ENCODE measurements at places on chromosomes 7 and 10.

DNA sequence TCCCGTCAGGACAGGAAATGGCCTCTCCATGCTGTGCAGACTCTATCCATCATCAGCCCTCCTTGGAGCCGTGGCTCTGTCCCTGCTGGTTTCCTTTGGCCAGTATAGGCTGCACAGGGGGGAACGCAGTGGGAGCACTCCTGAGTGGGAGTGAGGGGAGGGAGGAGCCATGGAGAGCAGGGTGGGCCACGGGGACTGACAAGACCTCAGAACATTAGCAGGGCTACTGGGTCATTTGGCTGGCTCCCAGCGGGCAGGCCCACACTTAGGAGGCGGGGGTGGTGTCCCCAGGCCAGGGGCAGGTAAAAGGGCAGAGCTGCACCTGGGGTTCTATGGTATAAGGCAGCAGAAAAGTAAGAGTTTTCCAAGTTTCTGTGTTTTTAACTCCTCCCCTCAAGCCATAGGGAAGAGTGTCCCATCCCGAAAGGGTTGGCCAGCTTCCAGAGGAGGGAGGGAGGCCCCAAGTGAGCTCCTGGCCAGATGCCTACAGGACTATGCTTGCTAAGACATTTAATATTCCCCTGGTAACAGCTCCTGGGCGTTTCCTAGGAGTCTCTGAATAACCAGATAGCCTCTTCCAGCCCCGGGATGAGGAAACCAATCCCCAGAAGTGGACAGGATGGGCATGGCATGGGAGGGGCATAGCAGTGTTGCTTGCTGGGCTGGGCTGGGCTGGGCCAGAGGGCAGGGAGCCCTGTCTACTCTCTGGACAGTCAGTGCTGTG is 5.5 kb upstream of the OPN4 start:
- DNase-seq: no peak

- no peak for DNase-seq
These were observed 18.7 kb downstream of the SRRM3 start for GRCh38 chr7:76220185-76221057.

DNA sequence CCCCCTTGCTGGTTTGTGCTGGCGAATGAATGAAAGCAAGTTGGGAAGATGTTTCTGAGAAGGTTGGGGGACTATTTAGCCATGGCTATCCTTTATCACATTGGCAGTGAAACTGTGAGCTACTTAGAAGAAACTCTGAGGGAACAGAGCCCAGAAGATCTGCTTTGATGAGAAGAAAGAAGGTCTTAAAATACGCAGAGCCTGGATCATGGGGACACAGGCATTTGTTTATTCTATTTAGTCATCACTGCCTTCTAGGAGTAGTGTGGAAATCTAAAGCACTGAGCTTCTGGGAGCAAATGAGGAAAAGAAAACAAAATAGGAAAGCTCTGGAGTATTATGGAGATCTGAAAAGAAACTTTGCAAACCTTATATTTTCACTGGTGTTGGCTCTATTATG is 28.5 kb downstream of the CPED1 start:
- no peak for DNase-seq

- no peak for DNase-seq
These were observed 2.6 kb upstream of the CSGALNACT2 start for GRCh38 chr10:43135656-43136055.

DNA sequence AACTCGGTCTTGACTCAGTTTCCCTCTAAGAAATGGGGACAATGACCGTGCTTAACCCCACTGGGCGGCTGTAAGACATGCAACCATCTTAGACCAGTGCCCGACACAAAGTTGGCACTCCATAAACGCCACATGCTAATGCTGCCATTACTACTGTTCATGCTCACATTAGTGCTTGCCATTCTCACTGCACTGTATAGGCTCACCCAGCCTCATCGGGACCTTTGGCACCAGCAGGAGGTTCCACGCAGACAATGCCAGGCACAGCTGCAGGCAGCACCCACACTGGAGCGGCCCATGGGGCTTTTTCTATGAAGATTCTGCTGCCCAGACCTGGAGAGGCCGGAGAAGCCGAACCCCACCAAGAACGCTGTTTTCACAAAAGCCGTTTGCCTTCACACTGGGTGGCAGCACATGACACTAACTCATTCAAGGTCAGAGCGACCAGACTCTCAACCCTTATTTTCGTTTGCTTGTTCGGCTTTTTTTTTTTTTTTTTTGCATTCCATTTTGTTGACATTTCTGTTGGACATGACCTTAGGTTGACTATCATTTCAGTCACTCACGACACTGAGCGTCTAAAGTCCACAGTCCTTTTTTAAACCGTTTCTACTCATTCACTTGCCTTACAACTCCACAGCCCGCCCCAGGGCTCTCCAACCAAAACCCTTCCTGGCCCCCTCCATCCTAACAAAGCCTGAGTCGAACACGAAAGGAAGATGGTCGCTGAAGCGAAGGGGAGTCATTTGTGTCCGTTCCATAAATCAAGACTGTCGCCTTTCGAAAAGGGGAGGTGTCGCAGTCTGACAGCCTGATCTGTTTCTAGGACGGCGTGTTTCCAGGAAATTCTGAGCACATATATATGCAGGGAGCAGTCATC is 124.4 kb upstream of the RNF32 start:
- DNase-seq: no peak

DNA sequence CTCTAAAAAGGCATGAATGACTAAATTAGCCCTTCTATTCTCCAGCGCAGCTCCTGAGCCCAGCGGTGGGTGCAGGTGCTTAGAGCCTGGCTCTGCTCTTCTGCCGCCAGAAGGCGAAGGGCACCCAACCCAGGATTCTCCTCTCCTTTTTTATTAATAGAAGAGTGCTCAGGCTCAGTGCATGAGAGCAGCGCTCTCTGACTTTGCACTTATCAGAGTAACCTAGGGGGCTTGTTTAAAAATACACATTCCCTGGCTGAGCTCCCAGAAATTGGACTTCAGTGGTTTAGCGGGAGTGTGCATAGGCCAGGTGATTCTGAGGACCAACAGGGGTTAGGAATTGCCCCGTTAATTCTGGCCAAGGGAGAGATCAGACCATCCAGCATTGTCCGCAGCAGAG is 1.7 kb upstream of the PFKP start:
- no peak for DNase-seq

GRCh38 chr10:103969857-103970627 is 3.1 kb downstream of the SLK start:
- DNase-seq: no peak

- DNase-seq: no peak
These were observed 126.3 kb downstream of the SNX10 start for GRCh38 chr7:26417911-26418413.

All from cerebellum (tissue), 4 donors.